Aorta (tissue), 5 donors: ENCODE measurements at places on chromosomes 13 and 19. TPM values are rescaled to one million over a fixed set of nuclear protein-coding genes. Genes with fewer than 3 reads are reported as not detected.

The ETV2 gene
- total RNA-seq: 0.62 TPM

The NLRP11 gene
- not detected for total RNA-seq

The PNMA8C gene
- total RNA-seq: 3.1 TPM

The INSR gene
- 106 TPM for total RNA-seq

The SIGLEC12 gene
- 2.0 TPM for total RNA-seq

The NKPD1 gene
- not detected for total RNA-seq

The NLRP4 gene
- total RNA-seq: not detected

The ADAT3 gene
- total RNA-seq: 3.3 TPM

The VAV1 gene
- 20.1 TPM for total RNA-seq

The IGSF23 gene
- total RNA-seq: not detected

The FUT6 gene
- not detected for total RNA-seq

The CYP2A7 gene
- total RNA-seq: not detected

The TUBB4A gene
- 0.90 TPM for total RNA-seq

The ITGBL1 gene
- 121 TPM for total RNA-seq

The AMER2 gene
- total RNA-seq: not detected
